Activated T-cell treated with anti-CD3 and anti-CD28 coated beads, Interleukin-2, amount 50 U/mL, for 72 hours (primary cell): ENCODE measurements at places on chromosomes 2 and 18. TPM values are rescaled to one million over a fixed set of nuclear protein-coding genes. Genes with fewer than 3 reads are reported as not detected.

REEP1 gene
- 0.63 TPM for total RNA-seq

OSR1 gene
- not detected for total RNA-seq

DNA sequence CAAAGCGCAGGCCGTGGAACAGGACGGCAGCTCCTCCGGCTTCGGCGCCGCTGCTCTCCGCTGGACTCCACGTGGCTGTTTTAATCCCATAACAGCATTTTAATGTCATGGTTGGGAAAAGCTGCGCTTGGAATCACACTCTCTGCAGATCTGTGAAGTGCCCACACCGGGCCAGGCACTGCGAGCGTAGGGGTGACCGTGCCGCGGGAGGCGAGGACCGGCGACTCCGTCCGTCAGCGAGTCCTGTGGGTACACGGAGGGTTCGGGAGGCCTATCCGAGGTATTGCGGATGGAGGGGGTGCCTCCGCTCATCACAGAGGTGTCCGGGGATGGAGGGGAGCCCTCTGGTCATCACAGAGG, 198.0 kb upstream of the SALL3 start:
- no peak for DNase-seq

- no peak for DNase-seq
Observed at GRCh38 chr2:101012054-101012705, 10.1 kb downstream of the RPL31 start.
